ENCODE measurements at places on chromosomes 2 and 18. TPM values are rescaled to one million over a fixed set of nuclear protein-coding genes. Genes with fewer than 3 reads are reported as not detected.

The MDH1 gene
- 224 TPM for polyA plus RNA-seq

The NTSR2 gene
- not detected for polyA plus RNA-seq

The ALPP gene
- 0.18 TPM for polyA plus RNA-seq

The ABCG8 gene
- not detected for polyA plus RNA-seq

The GLB1L gene
- polyA plus RNA-seq: 5.8 TPM

The C2orf80 gene
- not detected for polyA plus RNA-seq

The NYAP2 gene
- polyA plus RNA-seq: 0.01 TPM

The FAM228A gene
- polyA plus RNA-seq: not detected

The CCDC141 gene
- not detected for polyA plus RNA-seq

The CCDC74B gene
- 4.8 TPM for polyA plus RNA-seq

The CPLX4 gene
- not detected for polyA plus RNA-seq

The ATOH8 gene
- 20.0 TPM for polyA plus RNA-seq

The HOXD12 gene
- not detected for polyA plus RNA-seq

The MAB21L4 gene
- polyA plus RNA-seq: not detected

The EGR4 gene
- not detected for polyA plus RNA-seq

The UGT1A3 gene
- polyA plus RNA-seq: 0.17 TPM

The GCG gene
- polyA plus RNA-seq: not detected

The SLC9A4 gene
- not detected for polyA plus RNA-seq

The TDRD15 gene
- polyA plus RNA-seq: not detected

The BOLA3 gene
- polyA plus RNA-seq: 145 TPM

The IL1R2 gene
- polyA plus RNA-seq: 0.71 TPM

The CFAP221 gene
- 0.30 TPM for polyA plus RNA-seq

The RBM43 gene
- 4.4 TPM for polyA plus RNA-seq

The CIB4 gene
- polyA plus RNA-seq: 0.30 TPM

The IL36A gene
- not detected for polyA plus RNA-seq

The SLC8A1 gene
- 0.28 TPM for polyA plus RNA-seq

The MEMO1 gene
- polyA plus RNA-seq: 80.2 TPM

The EIF2AK2 gene
- 30.1 TPM for polyA plus RNA-seq

The IL1R1 gene
- 32.5 TPM for polyA plus RNA-seq

The SELENOI gene
- 16.4 TPM for polyA plus RNA-seq

The CNRIP1 gene
- 2.3 TPM for polyA plus RNA-seq

The MROH2A gene
- polyA plus RNA-seq: 0.04 TPM

The NEUROD1 gene
- not detected for polyA plus RNA-seq

The MZT2B gene
- polyA plus RNA-seq: 273 TPM

The UGT1A7 gene
- 6.9 TPM for polyA plus RNA-seq

The CHRNA1 gene
- not detected for polyA plus RNA-seq

The FEV gene
- polyA plus RNA-seq: not detected

The SERPINB2 gene
- not detected for polyA plus RNA-seq

The PDCL3 gene
- 64.1 TPM for polyA plus RNA-seq

The TRIM43 gene
- polyA plus RNA-seq: not detected

The TFCP2L1 gene
- 1.3 TPM for polyA plus RNA-seq

The THADA gene
- polyA plus RNA-seq: 24.2 TPM

The NMS gene
- not detected for polyA plus RNA-seq

The GRHL1 gene
- 0.84 TPM for polyA plus RNA-seq

The DUSP2 gene
- polyA plus RNA-seq: 0.26 TPM

The MDH1B gene
- polyA plus RNA-seq: 3.2 TPM

The KCNG2 gene
- not detected for polyA plus RNA-seq

All from A549 (cell line).